Anterior cingulate cortex (tissue), 58 donors: ENCODE measurements at places on chromosomes 7 and 10.

DNA sequence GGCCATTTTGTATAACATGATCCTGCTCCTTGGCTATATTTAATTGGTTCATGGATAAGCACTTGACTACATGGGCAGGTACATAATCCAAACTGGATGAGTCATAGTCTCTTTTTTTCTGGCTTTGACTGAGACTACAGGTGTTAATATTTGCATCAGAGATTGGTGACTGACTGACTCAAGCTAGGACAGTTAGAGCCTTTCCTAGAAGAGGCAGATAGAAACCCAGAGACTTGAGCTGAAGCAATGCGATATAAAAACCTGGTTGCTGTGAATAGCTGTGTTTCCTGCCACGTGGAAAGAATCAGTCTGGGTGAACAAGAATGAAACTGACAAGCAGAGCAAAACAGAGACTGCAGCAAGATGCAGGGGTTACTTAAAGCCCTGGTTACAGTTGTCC lies 81.0 kb downstream of the SAMD9 start:
- DNase-seq, result no peak

GRCh38 chr10:17077346-17077781 lies 52.2 kb downstream of the CUBN start:
- DNase-seq, result no peak

DNA sequence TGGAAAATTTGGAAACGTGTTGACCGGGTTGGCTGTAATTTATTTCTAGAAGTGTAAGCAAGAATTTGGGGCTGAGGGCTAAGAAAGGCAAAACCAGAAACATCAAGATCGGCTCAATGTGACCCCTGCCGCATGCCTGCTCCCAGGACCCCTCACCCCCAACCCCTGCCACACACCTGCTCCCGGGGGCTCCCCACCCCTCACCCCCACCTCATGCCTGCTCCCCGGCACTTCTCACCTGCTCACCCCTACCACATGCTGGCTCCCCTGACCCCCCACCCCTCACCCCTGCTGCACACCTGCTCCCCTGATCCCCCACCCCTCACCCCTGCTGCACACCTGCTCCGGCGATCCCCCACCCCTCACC lies 19.0 kb upstream of the CFAP46 start:
- no peak for DNase-seq

DNA sequence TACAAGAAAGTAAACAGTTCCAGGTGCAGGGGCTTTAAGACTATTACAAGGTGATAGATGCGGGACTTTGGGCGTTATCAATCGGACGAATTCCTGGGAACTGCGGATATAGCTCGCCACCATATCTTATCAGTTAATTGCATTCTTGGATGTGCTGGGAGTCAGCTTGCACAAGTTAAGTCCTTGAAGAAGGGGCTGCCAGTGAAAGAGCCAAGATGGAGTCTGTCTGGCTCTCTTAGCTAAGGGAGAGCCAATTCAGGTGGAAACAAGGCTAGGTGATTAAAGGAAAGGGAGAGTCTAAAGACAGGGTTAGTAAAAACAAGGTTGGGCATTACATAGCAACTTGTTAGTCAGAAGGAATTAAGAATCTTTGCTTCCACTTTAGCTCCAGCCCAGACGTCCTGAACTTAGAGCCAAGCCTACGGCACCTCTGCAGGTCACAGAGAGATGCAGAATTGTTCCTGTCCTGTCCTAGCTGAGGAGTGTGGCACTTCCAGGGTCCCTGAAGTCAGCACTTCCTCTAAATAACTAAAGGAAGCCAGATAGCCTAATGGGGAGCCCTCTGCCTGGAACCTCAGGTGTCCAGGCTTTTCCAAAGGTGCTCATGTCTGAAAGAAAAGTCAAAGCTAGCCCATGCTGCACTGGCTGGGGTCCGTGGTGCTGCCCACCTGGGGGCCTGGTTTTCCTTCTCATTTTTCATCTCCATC lies 17.3 kb downstream of the ZC3HAV1 start:
- no peak for DNase-seq

- DNase-seq, result no peak
Measured at GRCh38 chr10:67668448-67668847, 27.5 kb downstream of the CTNNA3 start.

DNA sequence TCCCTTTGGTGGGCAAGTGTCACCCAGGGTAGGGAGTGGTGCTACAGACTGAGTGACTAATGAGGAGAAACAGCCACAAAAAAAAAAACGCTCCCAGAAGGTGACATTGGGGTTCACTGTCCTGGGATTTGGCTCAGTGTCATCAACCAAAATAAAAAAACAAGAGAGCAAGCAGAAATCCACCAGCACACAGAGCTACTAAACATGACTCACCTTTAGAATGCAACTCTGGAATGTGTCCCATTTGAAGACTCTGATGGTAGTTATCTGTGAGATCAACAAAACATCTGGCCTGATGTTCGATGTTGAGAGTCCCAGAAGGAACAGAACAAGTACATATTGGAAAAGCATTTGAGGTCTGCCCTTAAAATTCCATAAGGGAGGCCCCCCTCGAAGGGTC lies 200.3 kb upstream of the LYZL2 start:
- DNase-seq, result no peak

GRCh38 chr10:59126991-59127390 lies 49.5 kb upstream of the PHYHIPL start:
- DNase-seq, result no peak

- DNase-seq, result no peak
Measured at GRCh38 chr10:129675027-129675769, 208.2 kb downstream of the MGMT start.

GRCh38 chr7:46569133-46569465 lies 648.0 kb upstream of the IGFBP3 start:
- DNase-seq, result no peak

DNA sequence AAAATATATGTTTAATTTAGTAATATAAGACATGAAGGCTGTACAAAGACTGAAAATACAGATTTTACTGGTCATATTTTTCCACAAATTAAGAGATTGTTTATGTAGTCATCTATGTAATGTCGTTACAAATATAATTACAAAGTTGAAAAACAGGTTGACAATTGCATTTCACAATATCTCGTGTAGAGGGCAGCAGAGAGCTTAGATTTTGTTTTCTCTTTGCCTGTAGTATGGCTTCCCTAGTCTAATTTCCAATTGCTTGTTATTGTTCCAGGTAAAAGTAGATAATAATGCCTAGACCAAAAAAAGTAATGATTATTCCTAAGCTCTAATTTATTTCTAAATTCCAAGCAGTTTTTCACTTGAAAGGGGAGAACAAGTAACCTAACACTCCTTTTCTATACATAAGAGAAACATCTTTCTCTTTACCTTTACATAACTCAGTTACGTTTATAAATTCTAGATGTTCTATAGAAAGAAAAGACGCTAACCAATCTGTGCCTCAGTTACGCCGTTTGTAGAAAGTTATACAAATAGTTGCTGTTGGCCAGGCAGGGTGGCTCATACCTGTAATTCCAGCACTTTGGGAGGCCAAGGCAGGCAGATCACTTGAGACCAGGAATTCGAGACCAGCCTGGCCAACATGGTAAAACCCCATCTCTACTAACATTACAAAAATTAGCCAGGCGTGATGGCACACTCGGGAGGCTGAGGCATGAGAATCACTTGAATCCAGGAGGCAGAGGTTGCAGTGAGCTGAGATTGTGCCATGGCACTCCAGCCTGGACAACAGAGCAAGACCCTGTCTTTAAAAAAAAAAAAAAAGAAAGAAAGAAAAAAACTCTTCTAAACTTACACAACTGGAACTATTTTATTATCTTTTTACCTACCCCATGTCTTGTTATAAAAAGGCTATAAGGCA lies 30.0 kb downstream of the NET1 start:
- DNase-seq, result no peak

GRCh38 chr7:134692344-134692705 lies 45.7 kb downstream of the BPGM start:
- no peak for DNase-seq

- no peak for DNase-seq
Measured at GRCh38 chr7:8371742-8372141, 61.7 kb upstream of the NXPH1 start.

- DNase-seq, result no peak
Measured at GRCh38 chr7:36114355-36114754, 38.7 kb upstream of the EEPD1 start.

DNA sequence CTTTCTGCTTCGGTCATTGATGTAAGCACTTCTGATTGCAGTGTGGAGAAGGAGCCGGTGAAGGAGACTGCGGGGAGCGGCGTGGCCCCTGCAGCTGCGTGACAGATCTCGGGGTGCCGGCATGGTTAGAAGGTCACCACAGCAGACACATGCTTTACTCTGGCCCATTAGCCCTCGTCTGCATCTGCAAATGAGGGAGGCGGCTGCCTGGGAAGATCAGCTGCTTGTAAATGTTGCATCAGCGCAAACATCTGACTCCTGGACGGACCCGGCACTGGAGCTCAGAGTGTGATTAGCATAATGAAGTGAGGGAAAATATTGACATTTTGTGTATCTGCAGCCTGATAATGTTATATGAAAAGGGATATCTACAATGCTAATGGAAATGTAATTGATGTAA lies 30.5 kb upstream of the MNX1 start:
- no peak for DNase-seq

DNA sequence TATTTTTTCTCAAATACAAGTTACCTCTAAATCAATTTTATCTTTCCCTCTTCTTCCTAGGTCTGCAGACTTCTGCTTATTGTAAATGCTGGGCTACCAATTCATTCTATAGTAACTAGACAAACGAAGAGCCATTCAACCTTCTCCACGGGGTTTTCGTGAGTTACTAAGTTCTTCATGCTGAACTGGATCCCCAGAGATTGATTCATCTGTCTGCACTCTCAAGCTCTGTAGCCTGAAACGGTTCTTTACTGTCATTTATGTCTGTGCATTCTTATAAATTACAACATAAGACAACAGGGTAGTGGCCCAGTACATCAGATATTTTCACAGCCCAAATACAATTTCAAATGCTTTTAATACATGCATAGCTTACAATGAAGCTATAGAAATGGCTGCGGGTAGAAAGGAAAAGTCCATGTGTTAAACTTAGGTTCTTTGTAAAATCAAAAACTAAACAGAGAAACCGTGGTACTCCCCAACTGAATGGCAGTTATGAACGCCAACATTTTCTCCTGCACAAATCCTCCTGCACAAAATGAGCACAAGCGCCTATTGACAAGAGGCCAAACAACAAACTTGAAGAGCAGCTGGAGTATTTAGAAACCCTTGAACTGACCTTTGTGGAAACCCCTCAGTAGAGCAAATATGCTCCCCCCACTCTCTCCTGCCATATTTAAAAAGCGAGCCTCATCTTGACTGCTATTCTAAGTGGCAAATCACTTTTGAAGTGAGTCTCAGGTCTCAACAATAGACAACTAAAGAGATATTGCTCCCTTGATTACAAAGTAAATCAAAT lies 20.7 kb downstream of the LAMB1 start:
- no peak for DNase-seq

DNA sequence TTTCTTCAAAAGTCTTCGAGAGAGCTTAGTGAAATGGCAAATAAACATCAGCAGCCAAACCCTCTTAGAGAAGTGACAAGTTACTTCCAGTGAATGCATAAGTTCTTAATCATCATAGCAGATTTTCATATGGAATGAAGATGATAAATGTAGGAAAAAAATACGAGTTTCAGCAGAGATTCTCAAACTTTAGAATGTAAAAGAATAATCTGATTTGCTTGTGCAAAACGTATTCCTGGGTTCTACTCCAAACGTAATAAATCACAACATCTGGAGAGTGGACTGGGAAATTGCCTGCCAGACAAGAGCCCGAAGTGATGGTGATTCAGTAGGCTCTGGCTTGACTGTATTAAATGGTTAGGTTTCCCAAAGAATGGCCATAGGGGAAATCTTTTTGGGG lies 62.2 kb downstream of the AKR1E2 start:
- DNase-seq, result no peak

DNA sequence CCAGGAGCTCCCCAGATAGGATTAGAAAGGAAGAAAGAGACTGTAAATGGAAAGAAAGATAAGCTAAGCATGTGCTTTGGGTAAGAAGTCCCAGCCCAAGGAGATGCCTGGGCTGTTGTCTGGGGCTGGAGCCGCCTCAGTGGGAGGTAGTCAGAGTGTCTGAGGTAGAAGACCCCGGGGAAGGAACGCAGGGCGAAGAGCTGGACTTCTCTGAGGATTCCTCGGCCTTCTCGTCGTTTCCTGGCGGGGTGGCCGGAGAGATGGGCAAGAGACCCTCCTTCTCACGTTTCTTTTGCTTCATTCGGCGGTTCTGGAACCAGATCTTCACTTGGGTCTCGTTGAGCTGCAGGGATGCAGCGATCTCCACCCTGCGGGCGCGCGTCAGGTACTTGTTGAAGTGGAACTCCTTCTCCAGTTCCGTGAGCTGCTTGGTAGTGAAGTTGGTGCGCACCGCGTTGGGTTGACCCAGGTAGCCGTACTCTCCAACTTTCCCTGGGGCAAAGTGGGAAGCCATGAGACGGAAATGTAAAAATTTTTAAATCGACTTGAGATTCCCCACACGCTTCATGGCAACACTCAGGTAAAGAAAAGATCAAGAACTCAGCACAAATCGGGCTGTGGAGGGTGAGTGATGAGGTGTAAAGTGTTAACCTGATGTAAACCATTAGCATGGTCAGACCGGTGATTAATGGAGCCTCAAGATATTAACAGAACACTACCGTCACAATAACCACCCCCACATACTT lies 1.3 kb downstream of the HOXA1 start:
- DNase-seq, result no peak
